ENCODE measurements at places on chromosomes 3 and 15.

DNA sequence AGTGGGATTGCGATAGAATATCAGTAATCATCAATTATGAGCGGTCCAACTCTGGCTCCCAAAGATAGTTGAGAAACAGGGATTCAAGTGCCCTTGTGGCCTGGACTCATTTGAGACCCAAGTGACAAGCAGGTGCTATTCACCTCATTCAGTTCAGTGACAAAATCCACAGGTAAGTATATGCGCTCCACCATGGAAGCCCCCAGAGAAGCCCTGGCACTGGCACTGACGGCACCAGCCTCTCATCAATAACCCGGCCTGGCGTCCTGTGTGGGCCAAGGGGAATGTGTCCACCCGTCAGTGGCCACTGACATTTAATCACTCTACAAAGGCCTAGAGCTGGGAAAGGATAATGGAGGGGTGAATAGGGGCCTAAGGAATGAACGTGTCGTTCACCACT is 117.2 kb downstream of the ADCY5 start:
- no peak for DNase-seq

DNA sequence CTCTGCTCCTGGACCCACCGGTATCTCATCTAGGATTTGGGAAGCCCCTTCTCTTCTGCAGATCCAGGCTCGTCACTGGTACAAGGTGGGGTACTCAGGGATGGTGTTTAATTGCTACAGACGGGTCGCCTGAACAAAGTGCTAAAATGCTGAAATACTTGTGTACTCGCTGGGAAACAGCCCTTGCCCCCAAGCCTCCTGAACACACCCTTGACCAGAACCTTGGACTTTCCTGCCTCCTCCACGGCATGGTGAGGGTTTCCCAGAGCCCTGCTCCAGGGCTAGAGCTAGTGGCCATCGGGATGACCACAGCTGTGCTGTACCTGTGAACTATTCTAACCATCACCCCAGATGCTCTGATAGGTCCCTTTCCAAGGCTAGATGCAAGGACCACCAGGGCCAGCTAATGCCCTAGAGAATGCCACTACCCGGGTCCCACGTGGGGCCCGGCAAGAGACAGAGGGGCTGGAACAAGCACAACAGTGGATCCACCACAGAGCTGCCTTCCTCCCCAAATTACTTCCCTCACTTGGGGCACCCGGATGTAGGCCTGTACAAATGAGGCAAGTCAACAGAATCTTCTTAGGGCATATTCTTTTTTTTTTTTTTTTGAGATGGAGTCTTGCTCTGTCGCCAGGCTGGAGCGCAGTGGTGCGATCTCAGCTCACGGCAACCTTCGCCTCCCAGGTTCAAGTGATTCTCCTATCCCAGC is 267.3 kb downstream of the FOXP1 start:
- DNase-seq: no peak

- no peak for DNase-seq
Measured at GRCh38 chr3:155859859-155860258, 5.6 kb upstream of the SLC33A1 start.

DNA sequence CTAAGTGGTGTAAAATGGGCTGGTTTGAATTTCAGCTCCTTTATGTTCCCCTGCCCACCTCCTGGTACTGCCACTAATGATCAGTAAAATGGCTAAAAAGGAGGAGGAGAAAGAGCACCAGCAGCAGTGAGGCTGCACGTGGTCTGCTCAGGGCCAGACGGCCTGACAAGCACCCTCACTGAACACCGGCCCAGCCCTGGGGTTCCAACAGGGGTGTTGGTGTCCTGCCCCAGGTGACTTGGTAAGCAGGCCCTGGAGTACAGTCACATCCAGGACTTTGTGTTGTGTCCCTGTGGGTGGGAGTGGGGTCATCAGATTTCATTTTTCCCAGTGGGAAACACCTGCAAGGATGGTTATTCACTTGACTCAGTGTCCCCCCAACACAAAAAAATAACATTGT is 5.4 kb downstream of the BAHD1 start:
- DNase-seq: no peak

- no peak for DNase-seq
Measured at GRCh38 chr15:41647262-41647661, 12.9 kb upstream of the MGA start.

GRCh38 chr3:80405618-80406017 is 637.8 kb upstream of the ROBO1 start:
- no peak for DNase-seq

DNA sequence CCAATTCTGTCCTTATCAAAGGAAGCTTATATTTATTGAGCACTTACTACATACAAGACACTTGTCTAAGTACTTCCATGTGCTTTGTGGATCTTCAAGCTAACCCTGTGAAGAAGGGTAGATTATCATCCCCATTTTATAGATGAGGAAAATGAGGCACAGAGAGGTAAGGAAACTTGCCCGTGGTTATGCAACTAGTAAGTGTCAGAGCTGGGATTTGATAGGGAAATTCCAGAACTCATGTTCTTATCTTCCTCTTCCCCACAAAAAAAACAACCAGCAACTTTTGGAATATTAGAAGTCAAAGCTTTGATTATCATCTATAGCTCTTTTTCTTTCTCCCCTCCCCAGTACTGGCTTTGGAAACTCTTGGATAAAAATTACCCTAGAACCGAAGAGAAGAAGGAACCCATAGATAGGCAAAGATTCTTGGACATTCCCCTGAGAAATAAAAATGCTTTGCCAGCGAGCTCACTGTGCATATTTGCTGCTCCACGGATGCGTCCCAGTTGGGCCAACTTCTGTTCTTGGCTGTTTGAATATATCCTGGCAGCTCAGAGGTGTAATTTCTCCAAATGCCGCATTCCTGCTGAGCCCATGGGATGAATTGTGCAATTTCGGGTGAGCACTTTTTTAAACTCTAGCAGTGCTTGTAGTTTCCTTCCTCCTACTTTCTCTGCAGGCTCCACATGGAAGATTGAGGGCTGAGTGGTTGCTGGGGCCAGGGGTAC is 591.5 kb upstream of the CFAP20DC start:
- DNase-seq: no peak

DNA sequence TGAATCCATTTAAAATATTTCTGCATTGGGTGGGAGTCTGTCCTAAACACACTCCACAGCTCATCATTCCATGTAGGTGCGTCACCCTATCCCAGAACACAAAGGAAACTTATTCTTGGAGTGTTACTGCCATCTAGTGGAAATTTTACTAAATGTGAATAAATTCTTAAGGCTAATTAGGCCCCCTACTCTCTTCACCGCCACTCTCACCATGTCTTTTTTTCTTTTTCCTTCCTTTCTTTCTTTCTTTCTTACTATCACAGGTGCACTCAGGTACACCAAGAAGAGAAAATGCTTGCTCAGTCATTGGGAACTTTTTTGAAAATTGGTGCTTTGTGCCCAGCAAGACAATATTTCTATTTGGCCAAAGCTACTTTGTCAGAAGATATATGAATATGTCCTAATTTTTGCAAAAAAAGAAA is 26.4 kb upstream of the ATP8B4 start:
- DNase-seq: no peak

DNA sequence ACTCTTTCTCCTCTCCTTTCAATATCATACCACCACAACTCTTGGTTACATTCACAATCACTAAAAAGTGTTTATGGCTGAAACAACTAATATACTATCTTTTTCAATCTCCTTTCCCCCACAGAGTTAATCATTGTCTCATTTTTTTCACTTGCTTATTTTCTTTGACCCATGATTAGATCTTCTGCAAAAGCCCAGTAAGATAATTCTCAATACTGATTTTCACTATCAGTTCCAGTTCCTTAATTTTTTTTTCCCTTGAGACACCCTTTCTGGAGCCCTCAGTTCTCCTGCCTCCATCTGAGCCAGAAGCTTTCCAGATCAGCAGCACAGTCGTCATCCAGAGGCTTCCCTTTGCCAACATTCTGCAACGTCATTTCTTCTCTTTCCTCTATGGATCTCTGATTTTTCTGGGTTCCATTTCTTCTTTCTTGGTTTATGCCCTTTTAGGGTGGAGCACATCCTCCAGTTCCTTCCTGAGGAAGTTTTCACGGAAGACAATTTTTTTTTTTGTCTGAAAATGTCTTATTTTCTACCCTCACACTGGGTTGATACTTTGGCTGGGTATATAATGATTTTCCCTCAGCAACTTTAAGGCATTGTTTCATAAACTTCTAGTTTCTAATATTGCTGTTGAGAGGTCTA is 88.7 kb upstream of the C15orf39 start:
- no peak for DNase-seq

GRCh38 chr3:134681522-134681900 is 30.7 kb upstream of the KY start:
- DNase-seq: no peak

DNA sequence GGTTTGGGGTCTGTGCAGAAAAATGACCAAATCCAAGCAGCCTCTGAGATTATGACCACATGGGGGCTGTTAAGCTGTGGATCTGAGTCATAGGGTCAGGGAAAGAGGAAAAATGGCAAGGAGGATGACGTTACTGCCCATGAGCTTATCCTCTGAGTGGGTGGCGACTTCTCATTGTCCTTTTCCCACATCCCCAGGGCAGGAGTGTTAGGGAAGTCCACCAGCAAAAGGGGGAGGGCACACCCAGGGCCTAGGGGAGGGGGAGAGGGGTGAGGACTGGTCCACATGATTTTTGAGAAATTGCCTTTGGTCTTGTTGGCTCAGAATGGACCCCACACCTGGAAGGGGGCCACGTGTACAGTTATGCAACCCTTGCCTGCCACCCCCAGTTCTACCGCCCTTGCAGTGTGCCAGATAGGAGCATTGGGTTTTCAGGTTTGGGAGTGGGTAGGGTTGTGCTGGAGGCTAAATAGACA is 2.6 kb downstream of the CD276 start:
- DNase-seq: no peak

- no peak for DNase-seq
Measured at GRCh38 chr15:88257311-88258092, 963 bp upstream of the NTRK3 start.

- no peak for DNase-seq
Measured at GRCh38 chr3:61053781-61054496, 197.3 kb downstream of the FHIT start.

- DNase-seq: no peak
Measured at GRCh38 chr15:70859998-70860397, 6.0 kb upstream of the LARP6 start.

GRCh38 chr3:13299531-13300155 is 120.5 kb downstream of the NUP210 start:
- no peak for DNase-seq

GRCh38 chr3:14725013-14725412 is 50.1 kb downstream of the C3orf20 start:
- DNase-seq: no peak

DNA sequence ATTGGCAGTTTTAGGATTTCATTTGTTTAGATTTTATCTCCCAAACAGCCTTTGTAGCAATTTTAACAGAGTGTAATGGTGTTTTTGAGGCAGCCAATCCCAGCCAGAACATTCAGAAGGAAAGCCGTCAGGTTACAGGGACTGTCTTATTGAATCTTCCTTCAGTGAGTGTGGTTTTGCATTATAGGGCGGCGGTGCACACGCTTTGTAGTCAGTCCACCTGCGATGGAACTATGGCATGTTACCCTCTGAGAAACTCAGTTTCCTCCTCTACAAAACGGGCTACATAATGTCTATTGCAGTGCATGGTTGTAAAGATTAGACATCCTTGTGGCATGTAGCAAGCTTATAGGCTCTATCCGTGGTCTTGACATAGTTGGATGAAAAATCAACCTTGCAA is 1.0 kb downstream of the LRRC28 start:
- DNase-seq: no peak

- DNase-seq: no peak
Measured at GRCh38 chr15:87973501-87974215, 282.9 kb downstream of the NTRK3 start.

DNA sequence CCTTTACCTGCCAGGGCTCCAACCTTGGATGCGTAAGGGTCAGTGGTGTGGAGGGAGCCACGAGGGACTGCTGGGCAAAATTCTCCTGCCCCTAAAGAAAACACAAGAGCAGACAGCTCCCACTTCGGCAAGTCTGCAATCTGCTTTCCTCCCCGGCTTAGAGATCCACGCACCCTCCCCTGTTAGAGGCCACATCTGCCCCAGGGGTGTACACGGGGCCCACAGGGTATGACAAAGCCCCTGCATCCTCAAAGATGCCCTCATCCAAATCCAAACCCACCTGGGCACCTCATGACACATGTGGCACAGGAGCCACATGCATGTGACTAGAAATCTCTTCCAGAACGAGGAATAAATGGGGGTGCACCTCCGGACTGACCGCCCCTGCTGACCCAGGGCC is 25.5 kb downstream of the ZXDC start:
- no peak for DNase-seq

DNA sequence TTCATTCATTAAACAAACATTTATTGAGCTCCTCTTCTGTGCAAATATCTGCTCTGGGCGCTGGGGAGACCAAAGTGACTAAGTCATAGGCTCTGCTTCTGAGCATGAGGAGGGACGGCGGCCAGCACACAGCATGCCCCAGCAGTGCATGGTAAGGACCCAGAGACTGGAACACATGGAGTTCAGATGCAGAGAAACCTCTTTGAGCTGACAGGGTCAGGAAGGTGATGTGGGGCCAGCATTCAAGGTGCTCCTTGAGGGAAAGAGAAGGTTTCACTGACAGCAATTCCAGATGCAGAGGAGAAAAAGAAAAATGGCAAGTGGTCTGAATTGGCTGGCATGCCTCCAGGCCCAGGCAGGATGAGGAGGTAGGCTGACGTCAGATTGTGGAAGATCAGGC is 234.5 kb downstream of the UACA start:
- no peak for DNase-seq

DNA sequence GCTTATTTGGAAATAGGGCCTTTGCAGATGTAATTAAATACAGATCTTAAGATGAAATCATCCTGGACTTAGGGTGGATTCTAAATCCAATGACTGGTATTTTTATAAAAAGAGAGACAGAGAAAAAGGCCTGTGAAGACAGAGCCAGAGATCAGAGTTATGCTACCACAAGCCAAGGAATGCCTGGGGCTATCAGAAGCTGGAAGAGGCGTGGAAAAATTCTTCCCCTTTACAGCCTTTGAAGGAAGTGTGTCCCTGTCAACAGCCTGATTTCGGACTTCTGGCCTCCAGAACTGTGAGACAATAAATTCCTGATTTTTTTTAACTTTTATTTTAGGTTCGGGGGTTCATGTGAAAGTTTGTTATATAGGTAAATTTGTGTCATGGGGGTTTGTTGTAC is 154.1 kb upstream of the CADPS start:
- DNase-seq: no peak

DNA sequence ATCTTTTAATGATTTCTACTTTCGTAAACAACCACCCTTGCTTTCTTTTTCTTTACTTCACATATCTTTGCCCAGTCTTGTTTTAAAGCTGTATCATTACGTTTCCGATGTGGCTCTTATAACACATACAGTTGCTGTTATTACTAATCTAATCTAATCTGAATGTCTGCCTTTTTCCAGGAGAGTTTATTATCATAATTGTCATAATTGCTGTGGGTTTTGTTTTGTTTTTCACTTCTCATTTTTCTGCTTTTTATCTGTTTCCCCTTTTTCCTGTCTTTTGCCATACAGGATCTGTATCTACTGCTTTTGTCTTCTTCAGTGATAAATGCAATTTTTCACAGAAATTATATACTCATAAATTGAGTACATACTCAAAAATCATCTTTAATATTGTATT is 24.9 kb downstream of the HACL1 start:
- DNase-seq: no peak

GRCh38 chr3:133301194-133301593 is 98.7 kb upstream of the BFSP2 start:
- no peak for DNase-seq

- no peak for DNase-seq
Measured at GRCh38 chr15:42493679-42494078, 1.8 kb upstream of the SNAP23 start.

Data from GM12891 (cell line).